SK-N-DZ (cell line): ENCODE measurements at places on chromosomes 6 and 20.

GRCh38 chr6:129454488-129454887 lies 255.5 kb downstream of the ARHGAP18 start:
- no peak for DNase-seq

GRCh38 chr6:167590193-167590592 lies 236.5 kb upstream of the AFDN start:
- no peak for DNase-seq

DNA sequence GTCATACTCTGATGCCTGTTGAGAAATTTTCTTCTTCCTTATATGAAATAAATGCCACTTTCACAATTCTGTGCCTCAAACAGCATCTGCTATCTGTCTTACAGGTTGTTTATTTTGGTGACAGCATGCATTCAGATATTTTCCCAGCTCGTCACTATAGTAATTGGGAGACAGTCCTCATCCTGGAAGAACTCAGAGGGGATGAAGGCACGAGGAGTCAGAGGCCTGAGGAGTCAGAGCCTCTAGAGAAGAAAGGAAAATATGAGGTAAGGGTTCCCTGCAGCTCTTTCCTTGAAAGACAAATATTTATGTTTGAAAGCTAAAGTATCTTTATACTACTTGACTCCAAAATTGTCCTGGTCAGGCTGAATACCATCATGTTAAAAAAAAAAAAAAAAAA lies 15.8 kb downstream of the TSPYL4 start:
- DNase-seq = no peak

DNA sequence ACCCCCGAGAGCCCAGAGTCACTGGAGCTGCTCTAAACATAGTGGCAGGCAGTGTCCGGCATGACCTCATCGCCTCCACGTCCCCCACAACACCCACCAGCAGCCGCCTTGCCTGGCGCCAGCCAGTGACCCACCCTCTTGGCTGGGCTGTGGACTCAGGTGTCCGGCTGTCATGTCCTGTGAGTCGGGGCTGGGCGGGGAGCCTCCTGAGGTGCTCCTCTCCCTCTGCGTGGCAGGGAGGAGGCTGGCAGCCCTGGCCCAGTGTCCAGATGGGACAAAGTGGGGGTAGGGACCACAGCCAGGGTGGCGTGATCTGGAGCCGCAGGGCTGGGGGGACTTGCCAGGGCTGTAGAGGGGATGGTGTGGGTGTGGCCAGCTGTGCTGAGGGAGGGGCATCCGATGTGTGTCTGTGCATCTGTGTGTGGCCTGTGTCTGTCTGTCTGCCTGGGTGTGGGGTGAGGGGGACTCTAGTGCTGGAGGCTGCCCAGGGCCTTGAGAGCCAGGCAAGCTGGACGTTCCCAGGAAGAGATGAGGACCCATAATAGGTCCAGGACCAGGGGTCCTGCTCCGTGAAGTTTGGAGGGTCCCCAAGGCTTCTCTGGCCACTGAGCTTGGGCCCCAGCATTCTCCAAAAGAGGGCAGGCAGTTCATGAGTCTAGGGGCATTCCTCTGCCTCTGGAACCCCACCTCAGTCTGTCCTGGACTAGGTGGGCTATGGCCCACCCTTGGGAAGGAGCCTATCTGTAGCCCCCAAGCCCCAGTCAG lies 2.3 kb upstream of the SOX18 start:
- no peak for DNase-seq

DNA sequence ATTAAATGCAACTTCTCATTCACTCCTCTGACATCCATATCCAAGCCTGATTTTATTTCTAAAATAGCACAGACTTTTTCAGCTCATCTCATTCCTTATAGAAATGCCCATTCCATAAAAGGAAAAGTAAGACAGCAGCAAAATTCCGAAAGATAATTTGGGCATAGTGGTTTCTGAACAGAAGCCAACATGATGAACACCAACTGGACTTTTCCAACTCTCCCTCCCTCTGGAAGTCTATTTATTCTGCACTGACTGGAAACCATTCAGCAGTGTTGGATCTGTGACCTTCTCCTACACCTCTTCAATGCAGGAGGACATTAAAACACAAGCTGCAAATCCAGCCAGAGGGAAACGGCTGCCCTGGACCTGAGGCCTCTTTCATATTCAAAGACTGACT lies 306.2 kb upstream of the NT5E start:
- no peak for DNase-seq

DNA sequence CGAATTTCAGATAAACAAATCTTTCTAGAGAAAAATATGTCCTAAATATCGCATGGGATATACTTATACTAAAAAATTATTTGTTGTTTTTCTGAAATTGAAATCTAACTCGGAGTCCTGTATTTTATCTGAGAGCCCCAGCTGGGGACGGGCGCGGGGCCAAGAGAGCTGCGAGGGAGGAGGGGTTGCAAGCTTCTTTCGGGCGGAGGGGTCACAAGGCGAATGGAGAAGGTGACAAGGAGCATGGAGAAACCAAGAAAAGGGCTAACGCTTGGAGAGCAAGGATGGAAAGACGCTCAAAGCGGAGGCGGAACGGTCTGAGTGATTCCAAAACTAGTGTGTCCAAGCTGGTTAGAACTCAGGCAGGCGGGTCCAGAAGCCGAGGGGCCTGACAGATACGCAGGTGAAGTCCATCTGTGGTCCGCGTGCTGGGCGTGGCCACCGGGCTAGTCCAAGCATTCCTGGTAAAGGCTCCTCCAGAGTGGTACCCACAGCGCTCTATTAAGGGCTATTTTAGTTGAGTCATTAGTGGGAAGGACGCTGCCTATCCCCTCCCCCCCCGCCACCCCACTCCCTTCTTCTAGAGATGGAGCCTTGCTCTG lies 41.5 kb upstream of the ZNFX1 start:
- DNase-seq = no peak

DNA sequence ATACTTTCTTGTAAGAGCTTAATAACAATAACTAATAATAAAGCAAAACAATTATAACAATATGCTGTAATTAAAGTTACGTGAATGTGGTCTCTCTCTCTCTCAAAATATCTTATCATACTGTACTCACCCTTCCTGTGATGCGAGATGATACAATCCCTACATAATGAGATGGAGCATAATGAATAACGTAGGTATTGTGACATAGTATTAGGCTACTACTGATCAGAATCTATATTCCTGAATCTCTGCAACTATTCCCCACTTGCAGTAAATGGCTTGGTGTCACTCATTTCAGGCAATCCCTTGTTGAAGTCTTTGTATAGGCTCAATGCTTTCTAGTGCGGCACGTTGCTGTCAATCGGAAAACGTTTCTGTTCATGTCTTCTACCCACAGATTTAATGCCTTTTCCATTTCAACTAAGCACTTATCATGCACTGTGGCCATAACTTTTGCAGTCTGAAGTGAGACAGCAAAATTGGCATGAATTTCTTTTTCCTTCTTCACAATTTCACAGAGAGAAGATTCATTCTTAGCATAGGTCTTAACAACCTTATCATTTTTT lies 32.3 kb downstream of the MOXD1 start:
- no peak for DNase-seq

- no peak for DNase-seq
Measured at GRCh38 chr20:51667002-51667408, 101.2 kb downstream of the ATP9A start.

- no peak for DNase-seq
Measured at GRCh38 chr6:73577676-73578075, 56.8 kb upstream of the EEF1A1 start.

GRCh38 chr6:118451839-118452238 lies 96.3 kb upstream of the PLN start:
- DNase-seq = no peak

DNA sequence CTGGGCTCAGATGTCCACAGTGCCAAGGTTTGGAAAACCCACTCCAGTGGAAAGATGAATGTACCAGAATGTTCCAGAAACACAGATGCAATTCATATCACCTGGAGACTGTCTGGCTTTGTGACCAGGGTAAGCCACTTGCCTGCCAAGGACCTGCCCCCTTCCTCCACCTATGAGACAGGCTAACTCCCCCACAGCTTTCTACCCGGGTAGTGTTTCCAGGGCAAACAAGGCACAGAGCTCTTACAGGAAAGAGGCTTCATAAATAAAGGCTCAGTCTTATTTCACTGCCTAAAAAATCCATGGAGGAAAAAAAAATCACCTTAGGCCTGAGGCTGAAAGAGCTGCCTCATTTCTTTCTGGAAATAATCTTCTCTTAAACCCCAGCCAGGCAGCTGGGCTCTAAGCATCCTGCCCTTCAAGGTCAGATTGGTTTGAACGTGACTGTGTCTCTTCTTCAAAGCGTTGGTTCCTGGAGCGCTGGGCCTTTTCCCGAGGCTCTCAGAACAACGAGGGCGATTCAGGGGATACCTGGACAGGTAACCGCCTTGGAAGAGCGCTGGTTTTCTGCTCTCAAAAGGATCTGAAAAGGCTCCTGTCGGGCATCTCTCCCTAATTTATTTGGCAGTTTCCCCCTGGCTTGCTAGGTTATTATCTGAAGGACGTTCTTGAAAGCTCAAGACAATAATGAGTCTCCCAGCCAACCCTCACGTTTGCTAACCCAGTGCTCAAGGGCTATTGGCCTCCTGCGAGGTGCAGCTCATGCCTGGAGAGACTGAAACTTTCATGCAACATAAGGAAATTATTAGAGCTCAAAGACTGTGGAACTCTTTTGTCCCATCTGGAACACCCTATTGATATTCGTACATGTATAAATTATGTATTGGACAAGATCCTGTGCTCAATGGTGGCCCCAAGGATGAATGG lies 199.2 kb upstream of the PMEPA1 start:
- DNase-seq = no peak

- no peak for DNase-seq
Measured at GRCh38 chr20:58071298-58071697, 157.2 kb downstream of the ANKRD60 start.

DNA sequence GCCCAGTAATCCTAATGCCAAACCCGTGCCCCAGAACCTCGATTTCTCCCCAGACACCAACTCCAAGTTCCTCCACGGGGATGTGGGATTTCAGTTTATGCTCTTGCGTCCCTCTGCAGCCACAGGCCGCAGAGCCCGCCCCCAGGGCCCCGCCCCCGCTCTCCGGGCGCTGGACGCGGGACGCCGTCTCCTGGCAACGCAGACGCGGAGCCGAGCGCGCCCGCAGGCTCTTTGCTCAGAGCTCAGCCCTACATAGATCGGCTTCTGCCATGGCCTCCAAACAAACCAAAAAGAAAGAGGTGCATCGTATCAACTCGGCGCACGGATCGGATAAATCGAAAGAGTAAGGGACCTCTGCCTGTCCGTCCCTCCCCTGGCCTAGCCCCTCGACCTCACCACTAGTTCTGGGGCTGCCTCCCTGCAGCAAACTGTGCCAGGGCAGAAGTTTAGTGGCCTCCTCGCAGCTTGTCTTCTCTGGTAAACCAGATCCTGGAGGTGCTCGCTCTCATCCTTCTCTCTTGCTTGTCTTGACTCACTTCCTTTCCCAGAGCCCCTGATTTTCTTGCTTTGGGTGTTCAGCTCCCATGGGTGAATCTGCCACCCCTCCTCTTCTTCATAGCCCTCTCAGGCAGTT lies at the start of gene ADGB:
ADGB (plus strand) TSS at position 201 of the 634 bp plus-strand sequence; CDS start at position 270, 69 bp downstream.
- DNase-seq = peak; percentile 62

DNA sequence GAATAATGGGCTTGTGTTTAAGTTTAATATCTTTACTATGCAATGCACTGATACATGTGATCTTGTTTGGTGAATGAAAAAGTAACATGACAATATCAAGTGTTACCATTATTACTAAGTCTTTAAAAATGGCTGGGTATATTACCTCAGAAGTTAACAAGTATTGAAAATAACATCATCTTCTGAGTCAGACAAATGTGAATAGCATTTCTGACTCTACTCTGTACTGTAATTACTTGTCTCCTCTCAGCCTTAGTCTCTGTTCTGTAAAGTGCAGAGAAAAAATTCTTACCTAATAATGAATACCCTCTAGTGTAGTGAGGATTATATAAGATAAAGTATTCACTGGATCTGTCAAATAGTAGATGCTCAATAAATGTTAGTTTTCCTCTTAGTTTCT lies 47.0 kb upstream of the GCLC start:
- no peak for DNase-seq

DNA sequence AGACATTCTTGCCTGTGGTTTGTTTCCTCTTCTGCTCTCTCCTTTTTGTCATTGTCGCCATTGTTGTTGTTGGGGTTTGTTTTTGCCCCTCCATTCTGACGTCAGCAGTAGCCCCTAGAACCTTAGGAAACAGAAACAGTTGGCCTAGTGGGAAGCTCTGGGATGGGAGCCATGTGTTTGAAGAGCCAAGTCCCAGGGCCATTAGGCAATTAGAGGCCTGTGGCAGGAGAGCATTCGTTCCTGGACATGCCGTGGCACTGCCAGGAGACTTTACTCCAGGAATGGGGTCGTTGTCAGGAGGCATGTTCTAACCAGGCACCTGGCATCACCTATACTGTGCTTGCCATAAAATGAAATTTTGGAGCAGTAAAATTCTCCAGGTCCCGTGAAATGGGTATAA lies 39.7 kb downstream of the PPARD start:
- no peak for DNase-seq

DNA sequence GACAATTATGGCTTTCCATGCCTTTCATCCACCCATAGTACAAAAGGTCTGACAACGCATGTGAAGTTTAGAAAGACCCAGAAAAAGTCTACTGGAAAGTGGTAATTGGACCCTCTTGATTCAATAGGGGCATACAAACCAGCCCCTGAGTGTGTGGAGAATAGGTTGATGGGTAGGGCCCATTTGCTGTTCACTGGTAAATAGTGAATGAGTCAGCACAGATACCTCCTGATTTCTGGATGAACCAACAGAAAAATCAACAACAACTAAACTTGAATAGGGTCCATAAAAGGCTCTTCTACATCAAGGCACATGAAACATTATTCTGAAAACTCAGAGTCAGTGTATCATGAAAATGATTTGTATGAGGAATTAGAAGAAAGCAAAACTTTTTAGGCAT lies 235.4 kb upstream of the SLC35B3 start:
- DNase-seq = no peak

GRCh38 chr6:158053377-158054313 lies 72.0 kb downstream of the SYNJ2 start:
- no peak for DNase-seq

GRCh38 chr6:33771146-33772081 lies 17.5 kb downstream of the LEMD2 start:
- peak; percentile 73 for DNase-seq

GRCh38 chr20:37379967-37380828 lies 34.3 kb downstream of the SRC start:
- DNase-seq = no peak

GRCh38 chr6:126361832-126362440 lies 22.0 kb downstream of the CENPW start:
- DNase-seq = no peak
